ENCODE measurements at places on chromosomes 6 and 20.

DNA sequence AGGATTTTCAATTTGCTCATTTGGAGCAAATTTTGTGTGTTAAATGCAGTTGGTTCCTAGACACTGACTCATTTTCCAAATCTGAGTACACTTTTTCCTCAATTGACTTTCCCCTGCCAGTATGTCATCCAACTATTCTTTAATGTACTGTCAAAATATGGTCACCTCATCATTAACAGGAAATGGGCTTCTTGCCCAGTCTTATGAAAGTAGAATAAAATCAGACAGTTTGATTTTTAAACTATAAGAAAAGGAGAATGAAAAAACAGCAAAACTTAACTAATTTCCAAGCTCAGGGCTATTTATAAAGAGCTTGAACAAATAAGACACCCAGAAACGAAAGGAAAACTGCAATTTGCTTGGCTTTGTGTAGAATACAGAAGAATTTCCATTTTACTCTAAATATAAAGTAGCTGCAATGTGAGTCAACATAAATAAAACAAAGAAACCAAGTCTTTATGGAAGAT is 43.7 kb upstream of the RAB23 start:
- DNase-seq = peak; percentile 18

GRCh38 chr6:168877821-168878282 is 375.8 kb downstream of the THBS2 start:
- DNase-seq = no peak

GRCh38 chr6:65819152-65819551 is 112.1 kb upstream of the EYS start:
- peak; percentile 8 for DNase-seq

GRCh38 chr6:161417717-161418462 is 144.0 kb upstream of the AGPAT4 start:
- no peak for DNase-seq

DNA sequence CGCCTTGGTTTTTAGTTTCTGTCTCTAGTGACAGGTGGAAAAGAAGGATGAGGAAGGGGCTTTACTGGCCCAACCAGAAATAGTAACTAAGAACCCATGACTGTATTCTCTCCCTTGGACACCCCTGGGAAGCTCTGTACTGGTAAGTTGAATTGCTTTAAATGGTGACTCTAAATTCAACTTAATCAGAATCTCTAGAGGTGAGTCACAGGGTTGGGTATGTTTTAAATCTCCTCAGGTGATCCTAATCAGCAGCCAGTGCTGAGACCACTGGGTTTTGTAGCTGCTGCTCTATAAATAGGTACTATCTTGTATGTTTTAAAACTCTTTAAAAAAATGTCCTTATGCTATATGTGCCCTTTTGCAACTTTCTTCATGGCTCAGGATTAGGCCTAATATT is 314.0 kb upstream of the ECI2 start:
- peak; percentile 33 for DNase-seq

DNA sequence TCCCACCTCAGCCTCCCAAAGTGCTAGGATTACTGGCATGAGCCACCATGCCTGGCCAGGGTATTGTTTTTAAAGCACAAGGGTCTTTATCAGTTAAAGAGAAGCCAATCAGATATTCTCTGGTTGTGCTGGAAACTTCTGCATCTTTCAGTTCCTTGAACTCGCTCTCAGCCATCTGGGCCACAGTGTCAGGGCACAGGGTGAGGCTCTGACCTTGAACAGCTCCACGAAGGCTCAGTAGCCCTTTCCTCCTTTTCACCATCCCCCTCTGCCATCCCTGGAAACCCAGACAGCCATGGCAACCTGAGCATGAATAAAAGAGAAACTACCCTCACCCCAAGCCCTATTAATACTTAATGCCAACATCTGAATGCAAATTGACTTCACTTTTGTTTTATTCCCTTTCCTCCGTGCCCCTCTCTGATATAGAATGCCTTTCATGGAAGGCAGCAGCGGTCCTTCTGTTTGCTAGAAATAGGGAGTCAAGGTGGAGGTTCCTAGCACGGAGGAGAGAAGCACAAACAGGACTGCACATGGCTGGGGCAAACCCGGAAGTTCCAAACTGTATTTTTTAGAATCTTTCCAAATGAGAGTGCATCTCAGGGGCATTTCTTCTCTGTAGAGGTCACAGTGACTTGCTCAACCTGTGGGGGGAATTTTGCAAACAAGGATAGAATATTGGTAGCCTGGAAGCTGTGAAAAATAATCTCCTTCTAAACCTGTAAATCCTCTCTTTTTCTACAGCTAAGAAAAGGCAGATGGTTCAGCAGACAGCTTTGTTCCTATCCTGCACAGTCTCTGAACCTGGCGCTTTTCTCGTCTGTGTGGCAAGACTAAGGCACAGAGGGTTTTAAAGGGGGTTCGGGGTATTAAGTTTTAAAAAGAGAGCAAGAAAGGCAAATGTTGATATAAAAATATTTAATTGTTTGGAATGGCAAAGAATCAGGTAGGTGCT is 176.4 kb upstream of the RREB1 start:
- no peak for DNase-seq

DNA sequence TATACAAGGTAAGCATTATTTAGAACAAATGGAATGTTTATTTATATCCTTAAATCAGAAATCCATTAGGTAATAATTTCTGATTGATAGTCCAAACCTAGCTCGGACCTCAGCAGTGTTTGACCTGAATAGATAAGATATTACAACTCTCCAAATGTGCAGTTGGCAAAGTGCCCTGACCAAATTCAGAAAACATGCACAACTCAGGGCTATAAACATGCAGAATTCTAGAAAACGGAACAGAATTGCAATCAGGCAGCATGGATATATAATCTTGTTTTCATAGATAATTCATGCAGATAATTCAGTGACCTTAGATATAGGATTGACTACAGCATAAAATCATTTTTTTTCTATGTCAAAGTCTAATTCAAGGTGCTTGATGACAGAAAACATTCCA is 626.6 kb upstream of the CITED2 start:
- DNase-seq = no peak

DNA sequence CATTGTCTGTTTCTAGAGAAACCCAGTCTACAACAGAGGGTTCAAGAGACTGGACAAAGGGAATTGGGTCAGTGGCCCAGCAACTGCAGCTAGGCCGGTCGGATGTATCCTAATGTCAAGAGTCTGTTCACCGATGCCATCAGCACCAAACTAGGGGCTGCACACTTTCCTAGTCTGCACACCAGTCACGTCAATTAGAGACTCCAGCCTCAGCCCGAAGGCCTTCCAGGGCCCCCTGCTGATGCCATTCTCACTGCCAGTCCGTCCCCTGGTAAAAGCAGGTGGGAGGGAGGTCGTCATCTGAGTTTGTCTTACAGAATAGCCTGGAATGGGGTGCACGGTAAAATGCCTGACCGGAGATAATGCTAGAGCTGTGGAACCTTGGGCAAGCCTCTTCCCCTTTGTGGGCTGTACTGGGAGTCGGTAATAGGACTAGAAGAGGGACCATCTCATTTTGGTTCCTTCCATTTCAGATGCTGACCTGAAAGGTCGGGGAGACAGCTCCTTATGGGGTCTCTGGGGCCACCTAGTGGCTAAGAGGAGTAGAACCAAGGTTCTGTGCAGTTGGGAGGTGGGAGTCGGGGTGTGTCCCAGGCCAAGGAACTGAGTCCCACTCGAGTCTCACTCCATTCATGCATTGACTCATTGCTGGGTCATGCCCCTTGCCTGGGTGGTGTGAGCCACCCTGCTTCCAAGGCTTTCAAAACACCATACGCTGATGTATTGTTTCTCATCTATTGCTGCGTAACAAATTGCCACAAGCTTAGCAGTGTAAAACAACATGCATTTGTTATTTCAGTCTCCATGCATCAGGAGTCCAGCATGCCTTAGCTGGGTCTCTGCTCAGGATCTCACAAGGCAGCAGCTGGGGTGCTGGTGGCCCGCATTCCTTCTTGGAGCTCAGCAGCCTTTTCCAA is 5.1 kb downstream of the SOX12 start:
- DNase-seq = peak; percentile 64

GRCh38 chr6:151147118-151147832 is 92.5 kb upstream of the AKAP12 start:
- no peak for DNase-seq

DNA sequence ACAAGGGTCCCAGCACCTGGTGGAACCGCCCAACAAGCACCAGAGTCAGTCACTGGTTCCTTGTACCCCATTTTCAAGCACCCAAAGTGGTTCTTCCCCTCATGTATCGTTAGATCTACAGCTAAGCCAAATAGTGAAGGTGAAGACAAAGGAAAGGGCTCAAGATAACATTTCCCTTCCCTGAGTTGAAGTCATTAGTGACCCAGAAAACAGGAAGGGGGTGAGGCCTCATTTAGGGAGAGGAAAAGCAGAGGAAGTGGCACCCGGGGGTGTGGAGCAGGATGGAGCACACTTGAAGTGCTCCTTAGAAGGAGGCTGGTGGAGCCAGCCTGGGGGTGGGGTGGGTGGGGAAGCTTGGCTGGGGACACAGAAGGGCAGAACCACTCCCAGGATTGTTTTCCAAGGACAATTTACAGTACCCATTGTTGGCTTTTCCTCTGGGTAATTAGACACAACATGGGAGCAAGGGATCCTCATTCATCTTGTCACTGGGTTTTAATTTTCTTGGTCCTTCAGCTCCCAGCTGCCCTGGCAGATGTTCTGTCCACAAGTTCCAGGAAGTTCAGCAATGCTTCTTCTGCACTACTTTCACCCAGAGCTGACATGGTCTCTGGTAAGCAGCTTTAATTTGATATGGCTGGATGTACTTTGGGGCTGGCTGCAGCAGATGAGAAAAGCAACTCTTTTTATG is 73.3 kb upstream of the CD93 start:
- DNase-seq = no peak

DNA sequence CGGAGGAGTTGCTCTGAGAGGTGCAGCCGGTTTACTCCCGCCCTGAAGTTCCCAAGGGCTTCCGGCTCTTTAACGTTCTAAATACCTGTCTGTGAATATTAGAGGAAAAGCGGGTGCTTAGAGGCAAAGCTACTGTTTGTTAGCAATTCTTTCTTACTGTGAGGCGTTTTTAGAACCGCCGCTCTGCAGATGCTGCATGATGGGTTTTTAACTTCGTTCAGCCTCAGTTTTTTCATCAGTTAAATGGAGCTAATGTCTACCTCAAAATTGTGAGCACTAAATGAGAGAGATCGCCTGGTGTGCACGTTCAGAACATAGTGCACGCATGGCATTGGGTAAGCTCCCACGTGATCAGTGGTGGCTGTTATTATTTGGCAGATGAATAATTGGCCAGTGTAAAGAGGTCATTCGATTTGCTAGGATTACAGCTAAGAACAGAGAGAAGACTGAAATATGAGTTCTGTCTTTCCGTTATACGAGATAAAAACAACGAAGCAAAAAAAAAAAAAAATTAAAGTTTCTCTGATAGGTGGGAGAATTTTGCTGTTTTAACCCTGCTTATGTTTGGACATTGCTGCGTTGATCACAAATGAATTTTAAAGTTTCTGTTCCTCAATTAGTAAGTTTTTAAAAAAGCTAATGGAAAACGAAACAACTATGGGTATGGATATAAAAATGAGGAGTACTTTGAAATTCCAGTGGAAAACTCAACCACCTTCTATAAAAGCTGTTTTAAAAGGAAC is 660 bp upstream of the TFB1M start:
- peak; percentile 81 for DNase-seq

DNA sequence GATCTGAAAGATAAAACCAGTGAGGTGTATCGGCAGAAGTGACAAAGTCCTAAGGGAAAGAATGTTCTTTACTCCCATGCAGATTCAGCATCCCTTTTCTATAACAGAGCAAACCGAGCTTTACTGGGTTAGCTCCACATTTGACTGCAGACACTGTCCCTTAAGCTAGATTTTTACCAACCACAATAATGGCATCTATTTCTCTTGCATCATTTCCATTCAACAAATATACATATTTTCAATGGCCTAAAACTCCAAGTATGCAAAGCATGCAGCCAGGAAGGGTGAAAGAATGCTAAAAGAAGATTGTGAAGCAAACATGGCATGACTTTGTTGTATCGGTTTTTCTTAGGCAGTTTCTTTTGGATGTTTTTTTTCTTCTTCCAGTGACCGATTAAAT is 255.4 kb downstream of the OGFRL1 start:
- DNase-seq = no peak

- peak; percentile 60 for DNase-seq
These were observed 14.9 kb upstream of the MATN4 start for GRCh38 chr20:45322952-45323383.

DNA sequence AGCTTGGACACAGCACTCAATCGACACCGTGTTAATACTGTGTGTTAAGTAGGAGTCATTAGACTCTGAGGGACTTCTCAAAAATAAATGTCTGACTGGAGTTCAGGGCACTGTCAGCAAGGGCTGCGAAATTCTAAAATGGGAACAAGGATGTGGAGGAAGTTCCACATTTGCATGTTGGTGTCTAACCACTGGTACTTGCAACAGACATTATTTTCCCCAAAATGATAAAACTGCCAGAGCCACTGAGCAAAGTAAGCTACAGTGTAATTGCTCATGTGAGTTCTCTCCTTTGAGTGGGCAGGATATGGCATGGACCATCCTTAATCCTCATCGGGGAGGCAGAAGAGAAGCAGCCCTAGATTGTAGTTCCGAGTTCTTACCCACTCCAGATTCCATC is 215.9 kb downstream of the SLC24A3 start:
- no peak for DNase-seq

GRCh38 chr20:62805711-62806382 is 1.2 kb downstream of the OGFR start:
- DNase-seq = no peak

DNA sequence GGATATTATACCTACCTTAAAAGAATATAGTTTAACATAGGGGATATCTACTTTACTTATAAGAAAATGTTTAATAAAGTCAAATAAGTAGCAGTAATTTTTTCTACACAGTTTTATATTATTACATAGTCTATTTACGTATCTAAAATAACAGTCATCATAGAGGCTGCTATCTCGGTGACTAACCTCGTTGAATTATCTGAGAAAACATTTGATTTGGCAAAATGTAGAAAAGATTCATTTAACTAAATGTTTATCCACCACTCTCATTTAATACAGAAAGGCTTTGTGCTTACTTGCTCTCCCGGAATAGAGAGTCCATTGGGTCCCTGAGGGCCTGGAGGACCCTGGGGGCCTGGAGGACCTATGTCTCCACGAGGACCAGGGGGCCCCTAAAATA is 103.6 kb downstream of the COL12A1 start:
- no peak for DNase-seq

- DNase-seq = no peak
These were observed 2.9 kb downstream of the SOX12 start for GRCh38 chr20:328027-328974.
